Stimulated activated CD4-positive, alpha-beta T cell treated with anti-CD3 and anti-CD28 coated beads, Interleukin-12 subunit alpha, Interleukin-12 subunit beta, amount 100 ng/mL, for 4 hours (primary cell): ENCODE measurements at places on chromosomes 11 and 22.

GRCh38 chr11:124801014-124801413 is 808 bp upstream of the MSANTD2 start:
- no peak for DNase-seq

- DNase-seq: no peak
These were observed 58.4 kb upstream of the CSNK2A3 start for GRCh38 chr11:11411401-11411985.

DNA sequence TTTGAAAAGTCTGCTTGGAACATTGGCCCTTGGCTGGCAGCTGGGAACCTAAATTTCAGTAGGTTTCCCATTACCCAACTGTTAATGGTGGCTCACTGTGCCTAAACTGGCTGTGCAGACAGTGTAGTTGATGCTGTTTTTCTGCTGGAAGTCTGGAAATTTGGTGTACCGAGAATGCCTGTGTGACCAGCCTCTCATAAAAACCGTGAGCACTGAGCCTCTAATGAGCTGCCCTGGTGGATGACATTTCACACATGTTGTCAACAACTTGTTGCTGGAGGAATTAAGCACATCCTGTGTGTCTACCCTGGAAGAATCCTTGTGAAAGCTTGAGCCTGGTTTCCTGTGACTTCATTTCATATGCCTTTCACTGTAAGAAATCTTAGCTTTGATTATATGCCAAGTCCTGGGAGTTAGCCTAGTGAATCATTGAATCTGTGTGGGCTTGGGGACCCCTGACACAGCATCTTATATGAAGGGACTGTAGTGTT is 131.1 kb downstream of the LDLRAD3 start:
- DNase-seq: no peak

DNA sequence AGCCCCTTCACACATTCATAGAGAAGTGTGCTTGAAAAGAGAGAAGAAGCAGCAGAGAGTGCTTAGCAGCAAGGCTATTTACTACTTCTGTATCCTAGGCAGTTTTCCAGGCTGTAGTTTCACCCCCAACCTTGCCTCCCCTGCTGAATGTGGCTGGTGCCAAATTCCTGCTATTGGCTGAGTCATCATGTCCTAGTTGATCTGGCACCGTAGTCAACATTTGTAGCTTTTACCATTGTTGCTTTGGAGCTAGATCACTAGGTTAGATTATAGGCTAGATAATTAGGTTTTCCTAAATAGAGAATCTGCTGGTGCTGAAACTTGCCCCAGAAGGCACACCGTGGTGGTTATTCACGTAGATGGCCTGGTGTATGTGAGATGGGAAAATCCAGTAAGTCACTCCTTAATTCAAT is 32.7 kb downstream of the ARHGAP42 start:
- DNase-seq: no peak

- peak; percentile 3 for DNase-seq
These were observed 55.7 kb downstream of the ARHGAP8 start for GRCh38 chr22:44807915-44808690.

DNA sequence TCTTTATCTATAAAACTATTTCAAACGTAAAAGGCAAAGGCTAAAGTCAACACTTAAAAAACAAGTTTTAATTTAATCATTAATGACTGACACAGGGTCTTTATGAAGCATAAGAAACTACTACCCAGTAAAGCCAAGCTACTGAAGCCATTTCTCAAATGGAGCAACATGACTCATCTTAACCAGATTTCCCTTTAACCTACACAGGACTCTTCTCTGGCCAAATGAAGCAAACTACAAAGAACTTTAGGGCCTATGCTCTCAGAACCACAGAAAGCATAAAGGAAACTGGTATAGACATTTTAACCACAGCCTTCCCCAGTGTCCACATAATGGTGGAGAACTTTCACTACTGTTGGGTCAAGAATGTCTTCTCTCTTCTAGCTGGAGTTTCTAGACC is 34.7 kb downstream of the ALG9 start:
- no peak for DNase-seq

DNA sequence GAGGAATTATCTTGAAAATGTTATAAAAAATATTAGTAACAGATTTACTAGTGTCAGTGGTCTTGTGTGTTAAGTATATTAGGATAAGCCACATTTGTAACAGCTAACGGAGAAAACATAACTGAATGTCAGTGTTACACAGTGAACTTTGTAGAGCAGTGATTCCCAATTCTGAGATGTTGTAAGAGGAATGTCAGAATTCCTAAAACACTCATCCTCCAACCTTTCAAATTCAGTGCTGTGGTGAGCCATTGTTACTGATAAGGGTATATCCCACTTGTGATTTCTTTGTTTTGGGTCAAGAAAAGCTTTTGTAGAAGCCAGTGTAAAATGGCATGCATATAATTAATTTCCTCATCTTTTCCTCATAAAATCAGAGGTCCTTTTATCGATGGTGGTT is 61.9 kb downstream of the ARHGEF12 start:
- DNase-seq: no peak

DNA sequence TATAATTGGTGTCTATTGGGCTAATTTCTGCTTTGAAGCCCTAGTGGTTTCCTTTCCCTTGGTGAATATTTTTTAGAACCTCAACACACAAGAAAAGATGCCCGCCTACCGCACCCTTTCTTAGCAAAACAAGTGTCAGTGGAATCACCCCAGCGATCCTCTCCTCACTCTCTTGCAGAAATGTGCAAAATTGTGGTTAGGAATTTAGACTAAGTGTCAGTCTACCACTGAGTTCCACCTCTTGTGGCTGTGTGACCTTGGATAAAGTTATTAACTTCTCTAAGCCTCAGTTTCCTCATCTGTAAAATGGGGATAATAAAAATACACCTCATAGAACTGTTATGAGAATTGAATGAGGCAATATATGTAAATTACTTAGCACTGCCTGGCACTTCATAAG is 5.3 kb upstream of the JAML start:
- no peak for DNase-seq

DNA sequence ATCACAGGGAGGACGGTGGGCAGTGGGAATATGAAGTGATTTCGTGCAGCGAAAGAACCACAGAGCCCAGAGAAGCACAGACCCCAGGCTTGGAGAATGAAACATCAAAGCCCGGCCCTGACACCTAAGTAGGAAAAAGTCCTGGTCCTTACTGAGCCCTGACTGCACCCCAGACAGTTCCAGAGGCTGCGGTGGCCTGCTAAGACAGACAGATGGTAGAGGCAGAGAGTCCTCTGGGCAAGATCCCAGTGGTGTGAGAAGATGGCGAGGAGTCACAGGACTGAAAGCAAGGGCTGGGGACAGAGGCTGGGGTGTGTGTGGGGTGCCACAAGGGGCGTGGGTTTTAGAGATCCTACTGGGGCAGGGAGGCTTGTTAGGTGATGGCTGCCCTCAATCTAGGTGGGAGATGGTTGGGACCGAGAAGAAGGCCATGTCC is 3.7 kb downstream of the CBX6 start:
- DNase-seq: no peak

DNA sequence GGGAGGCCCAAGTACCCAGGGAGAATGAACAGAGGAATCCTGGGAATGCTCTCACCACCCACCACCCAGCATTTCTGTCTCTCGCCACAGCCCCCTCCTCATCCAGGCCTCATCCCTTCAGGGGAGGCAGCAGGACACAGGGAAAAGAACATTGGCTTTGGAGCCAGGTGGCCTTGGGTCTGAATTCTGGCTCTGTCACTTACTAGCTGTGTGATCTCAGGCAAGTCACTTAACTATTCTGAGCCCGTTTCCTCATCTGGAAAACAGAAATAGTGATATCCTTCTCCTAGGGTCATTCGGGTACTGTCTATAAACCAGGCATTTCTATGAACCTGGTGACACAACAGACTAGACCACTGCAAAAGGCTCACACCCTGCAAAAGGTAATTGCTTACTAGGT is 22.1 kb downstream of the CHRDL2 start:
- DNase-seq: no peak

DNA sequence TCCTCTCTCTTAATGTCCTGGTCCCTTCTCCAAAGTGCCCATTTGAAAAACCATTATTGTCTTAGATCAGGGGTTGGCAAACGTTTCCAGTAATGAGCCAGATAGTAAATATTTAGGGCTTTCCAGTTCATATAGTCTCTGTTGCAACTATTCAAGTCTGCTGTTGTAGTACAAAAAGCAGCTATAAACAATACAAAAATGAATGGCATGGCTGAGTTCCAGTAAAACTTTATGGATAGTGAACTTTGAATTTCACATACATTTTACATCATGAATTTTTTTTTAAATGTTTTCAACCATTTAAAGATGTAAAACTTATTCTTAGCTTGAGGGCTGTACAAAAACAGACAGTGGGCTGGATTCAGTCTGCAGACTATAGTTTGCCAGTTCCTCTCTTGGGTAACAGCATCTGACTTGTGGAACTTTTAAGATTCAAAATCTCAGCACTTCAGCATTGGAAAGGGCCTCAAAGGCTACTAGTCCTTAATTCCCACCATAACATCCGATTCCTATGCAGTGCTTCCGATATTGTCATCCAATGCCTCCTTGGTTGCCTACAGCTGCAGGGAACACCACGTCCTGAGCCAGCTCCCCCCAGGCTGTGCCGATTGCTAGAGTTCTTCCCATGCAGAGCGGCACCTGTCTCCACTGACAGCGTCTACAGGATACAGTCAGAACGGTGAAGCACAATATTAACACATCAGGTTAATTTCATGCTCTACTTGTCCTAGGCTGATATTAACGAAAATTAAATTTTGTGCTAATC is 65.6 kb upstream of the E2F8 start:
- no peak for DNase-seq

DNA sequence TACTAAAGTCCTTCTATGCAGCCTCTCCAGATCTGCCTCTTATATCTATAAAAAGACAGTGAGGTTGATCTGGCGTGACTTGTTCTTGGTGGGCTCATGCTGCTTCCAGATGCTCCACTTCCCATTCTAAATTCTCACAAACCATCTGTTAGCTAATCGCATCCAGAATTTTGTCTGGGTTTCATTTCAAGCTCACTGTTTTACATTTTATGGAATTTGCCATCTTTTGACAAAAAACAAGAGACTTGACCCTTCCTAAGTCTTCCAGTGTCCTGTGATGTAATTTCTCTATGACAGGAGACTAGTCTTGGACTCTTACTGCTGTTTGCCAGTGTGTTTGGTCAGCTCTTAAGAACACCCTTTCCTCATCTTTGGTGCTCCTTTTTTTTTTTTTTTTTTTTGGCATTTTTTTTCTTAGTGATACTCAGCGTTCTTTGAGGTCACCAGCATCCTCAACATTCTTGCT is 23.0 kb downstream of the CRKL start:
- no peak for DNase-seq

DNA sequence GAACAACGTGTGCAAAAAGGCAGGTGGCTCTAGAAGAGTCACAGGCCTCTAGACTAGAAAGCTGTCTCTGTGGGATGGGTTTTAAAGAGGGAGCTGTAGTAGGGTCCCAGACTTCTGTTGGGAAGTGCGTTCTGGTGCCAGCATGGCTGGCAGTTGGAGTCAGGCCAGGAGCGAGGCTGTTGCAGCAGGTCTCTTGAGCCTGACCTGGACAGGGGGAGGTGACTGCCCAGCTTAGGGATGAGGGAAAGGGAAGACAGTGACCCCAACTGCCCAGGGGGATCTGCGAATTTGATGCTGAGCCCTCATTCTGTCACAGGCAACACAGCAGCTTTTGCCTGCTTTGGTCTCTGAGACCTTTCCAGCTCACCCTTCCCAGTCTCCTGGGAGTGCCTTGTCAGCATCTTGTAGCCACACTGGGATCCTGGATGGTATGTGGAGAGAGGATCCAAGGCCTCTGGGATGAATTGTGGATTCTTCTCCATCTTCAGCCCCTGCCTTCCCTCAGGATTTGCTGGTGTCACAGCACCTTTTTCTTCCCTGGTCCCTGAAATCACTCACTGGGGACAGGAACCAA is 3.4 kb downstream of the TSKU start:
- DNase-seq: no peak

GRCh38 chr11:10653946-10654810 is 39.4 kb downstream of the IRAG1 start:
- DNase-seq: no peak

GRCh38 chr11:86980086-86980796 is 25.0 kb upstream of the FZD4 start:
- no peak for DNase-seq

GRCh38 chr11:6968816-6969215 is 42.6 kb downstream of the ZNF215 start:
- DNase-seq: no peak

DNA sequence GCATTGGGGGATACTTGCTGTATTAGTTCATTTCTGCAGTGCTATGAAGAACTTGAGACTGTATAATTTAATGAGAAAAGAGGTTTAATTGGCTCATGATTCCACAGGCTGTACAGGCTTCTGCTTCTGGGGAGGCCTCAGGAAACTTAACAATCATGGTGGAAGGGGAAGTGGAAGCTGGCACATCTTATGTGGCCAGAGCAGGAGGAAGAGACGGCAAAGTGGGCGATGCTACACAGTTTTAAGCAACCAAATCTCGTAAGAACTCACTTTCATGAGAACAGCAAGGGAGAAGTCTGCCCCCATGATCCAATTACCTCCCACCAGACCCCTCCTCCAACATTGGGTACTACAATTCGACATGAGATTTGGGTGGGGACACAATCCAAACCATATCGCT is 55.1 kb downstream of the TMPRSS5 start:
- no peak for DNase-seq

DNA sequence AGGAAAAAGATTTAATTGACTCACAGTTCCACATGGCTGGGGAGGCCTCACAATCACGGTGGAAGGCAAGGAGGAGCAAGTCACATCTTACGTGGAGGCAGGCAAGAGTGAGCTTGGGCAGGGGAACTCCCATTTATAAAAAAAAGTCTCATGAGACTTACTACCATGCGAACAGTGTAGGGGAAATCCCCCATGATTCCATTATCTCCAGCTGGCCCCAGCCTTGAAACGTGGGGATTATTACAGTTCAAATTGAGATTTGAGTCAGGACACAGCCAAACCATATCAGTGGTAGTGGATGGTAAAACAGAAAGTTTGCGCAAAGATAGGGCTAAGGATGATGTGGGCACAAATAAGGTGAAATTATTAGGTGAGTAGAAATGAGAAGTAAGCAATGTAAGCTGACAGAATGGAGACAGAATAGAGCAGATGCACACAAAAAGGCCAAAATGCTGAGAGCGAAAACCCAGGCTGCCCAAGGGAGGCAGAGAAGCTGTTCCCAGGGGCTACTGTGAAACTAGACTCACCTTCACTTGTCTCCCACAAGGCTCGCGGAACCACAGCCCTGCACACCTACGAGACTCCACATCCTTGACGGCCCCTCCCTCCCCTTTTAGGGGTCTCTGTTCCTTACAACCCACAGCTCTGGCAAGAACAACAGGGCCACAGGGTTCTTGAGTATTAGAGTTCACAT is 377.6 kb downstream of the CADM1 start:
- DNase-seq: no peak

DNA sequence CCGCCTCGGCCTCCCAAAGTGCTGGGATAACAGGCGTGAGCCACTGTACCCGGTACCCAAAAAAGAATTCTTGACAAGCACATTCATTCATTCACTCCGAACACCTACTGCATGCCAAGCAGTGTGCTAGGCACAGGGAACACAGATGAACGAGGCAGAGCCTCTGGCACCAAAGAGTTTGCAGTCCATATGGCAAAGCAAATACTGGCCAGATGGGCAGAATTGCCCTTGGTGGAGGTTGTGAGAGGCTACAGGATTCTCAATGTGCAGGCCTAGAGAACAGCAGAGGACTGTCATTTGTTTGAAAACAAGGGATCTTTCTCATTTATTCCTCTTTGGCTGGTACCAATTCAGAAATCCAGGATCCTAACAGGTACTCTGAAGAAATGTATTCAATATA is 27.5 kb upstream of the MTCH2 start:
- DNase-seq: no peak
